DND-41 (cell line): ENCODE measurements at places on chromosomes 11 and 22.

DNA sequence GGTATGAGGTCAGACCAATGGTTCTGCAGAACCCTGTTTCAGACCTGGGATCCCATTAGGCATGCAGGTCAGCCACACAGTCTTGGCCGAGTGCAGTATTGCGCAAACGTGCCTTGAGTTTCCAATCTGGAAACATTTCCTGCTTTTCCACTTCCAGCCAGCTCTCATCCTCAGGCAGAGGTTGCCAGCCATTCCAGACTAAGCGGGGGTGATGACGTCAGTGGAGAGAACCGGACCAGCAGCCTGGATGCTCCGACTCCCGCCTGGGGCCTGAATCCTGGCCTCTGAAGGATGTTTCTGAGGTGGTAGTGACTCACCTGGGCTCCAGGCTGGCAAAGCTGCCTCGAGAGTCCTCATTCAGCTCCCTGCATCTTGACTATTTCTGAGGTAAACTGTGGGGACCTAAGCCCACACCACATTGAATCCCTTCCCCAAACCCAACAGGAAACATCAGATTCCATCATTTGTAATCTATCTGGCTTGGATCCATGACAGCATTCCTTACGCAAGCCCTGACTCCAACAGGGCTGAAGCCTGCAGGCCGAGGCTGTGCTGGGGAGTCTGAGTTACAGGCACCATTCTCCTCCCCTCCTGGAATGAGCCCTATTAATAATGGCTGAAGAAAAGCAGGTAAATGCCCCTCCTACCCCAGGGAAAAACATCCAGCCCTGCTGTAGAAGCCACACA is 83.0 kb downstream of the ABTB2 start:
- no peak for DNase-seq
- no peaks in the 10 kb centered on the region for H3K36me3 ChIP-seq
- H3K27ac ChIP-seq: no peak overlapping the region
- H3K4me3 ChIP-seq: no peak overlapping the region
- H3K27me3 ChIP-seq: no peaks in the 10 kb centered on the region

DNA sequence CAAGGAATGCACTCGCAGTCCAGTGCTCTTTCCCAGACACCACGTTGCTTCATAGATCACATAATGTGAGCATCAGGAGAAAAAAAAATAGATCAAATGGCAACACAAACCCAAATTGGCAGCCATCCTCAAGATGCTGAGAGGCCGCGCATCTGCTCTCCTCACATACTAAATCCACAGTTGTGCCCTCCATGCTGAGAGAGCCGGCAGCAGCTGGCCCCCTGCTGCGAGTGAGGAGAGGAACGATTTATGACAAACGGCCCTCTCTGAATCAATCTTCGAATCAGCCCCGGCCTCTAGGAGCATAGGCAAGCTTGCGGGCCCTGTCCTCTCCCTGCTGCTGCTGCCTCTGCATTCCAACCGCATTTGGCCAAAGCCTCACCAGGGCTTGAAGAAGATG is 159.9 kb upstream of the TENM4 start:
- DNase-seq: no peak
- no peaks in the 10 kb centered on the region for H3K36me3 ChIP-seq
- H3K27ac ChIP-seq: no peak overlapping the region
- H3K27me3 ChIP-seq: no peaks in the 10 kb centered on the region
- H3K4me3 ChIP-seq: no peak overlapping the region

- H3K36me3 ChIP-seq: peaks cover 38% of the 10 kb centered on the region
- H3K27me3 ChIP-seq: no peaks in the 10 kb centered on the region
- peaks cover 73% of the 10 kb centered on the region for H3K4me1 ChIP-seq
- peak overlapping the region; percentile 97 for H3K4me3 ChIP-seq
- peak overlapping the region; percentile 69 for H3K27ac ChIP-seq
- DNase-seq: no peak
Observed at GRCh38 chr11:3162410-3163240, 2.5 kb downstream of the OSBPL5 start.

DNA sequence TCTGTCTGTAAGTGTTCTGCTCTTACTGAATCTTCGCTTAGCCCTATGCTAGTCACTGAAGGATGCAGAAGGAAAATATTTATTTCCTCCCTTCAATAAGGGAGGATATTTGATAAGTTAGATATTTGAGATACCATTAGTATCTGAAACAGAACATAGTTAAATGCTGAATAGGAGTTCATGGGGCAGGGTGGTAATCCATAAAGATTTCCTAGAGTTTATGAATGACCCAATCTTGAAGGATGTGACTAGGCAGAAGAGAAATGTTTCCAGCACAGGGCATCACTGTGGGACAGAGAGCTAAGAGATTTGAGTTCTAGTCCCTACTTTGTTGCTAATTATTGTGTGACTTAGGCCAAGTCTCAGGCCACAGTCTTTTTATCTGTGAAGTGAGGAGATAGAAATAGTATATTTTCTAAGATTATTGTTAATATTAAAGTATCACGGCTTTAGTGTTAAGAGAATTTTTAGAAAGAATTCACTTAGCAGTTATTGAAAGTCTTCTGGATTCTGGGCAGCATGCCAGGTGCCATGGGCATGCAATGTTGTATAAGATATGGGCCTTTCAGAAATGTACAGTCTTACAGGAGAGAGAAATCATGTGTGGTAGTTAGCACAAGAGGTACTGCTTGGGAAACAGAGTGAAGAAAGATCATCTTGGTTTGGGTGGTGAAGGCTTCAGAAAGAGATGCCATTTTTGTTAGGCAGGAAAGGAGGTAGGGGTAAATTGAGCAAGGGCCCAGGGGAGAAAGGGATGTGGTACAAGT is 24.0 kb downstream of the SWAP70 start:
- no peaks in the 10 kb centered on the region for H3K36me3 ChIP-seq
- no peak for DNase-seq
- no peak overlapping the region for H3K4me3 ChIP-seq

DNA sequence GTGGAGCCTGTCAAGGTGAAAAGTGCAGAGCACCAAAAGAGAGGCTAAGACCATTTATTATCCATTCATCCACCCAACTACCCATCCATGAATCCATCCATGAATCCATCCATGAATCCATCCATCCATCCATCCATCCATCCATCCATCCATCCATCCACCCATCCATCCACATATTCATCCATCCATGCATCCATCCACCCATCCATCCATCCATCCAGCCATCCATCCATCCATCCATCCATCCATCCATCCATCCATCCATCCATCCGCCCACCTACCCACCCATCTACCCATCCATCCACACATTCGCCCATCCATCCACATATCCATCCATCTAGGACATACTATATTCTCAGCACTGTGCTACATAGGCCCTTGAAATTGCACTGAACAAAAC is 68.0 kb downstream of the SYN3 start:
- H3K27ac ChIP-seq: no peak overlapping the region
- H3K27me3 ChIP-seq: no peaks in the 10 kb centered on the region
- no peak for DNase-seq
- H3K4me3 ChIP-seq: no peak overlapping the region
- no peaks in the 10 kb centered on the region for H3K36me3 ChIP-seq
- H3K4me1 ChIP-seq: no peaks in the 10 kb centered on the region
